ENCODE measurements at places on chromosomes 6 and 20. TPM values are rescaled to one million over a fixed set of nuclear protein-coding genes. Genes with fewer than 3 reads are reported as not detected.

The SLC29A1 gene
- total RNA-seq: 48.2 TPM

The COL10A1 gene
- not detected for total RNA-seq

The LHFPL5 gene
- not detected for total RNA-seq

The OXT gene
- total RNA-seq: not detected

The LPA gene
- total RNA-seq: not detected

The TRIM31 gene
- total RNA-seq: 0.39 TPM

The SLC24A3 gene
- 6.0 TPM for total RNA-seq

The UNC5CL gene
- 3.1 TPM for total RNA-seq
